Cardiac septum (tissue), 1 donor: ENCODE measurements at places on chromosomes 2 and 18. TPM values are rescaled to one million over a fixed set of nuclear protein-coding genes. Genes with fewer than 3 reads are reported as not detected.
A peak's percentile ranks its signal among the peaks of the same experiment; 100 is the strongest.

The NPC1 gene
- total RNA-seq: 16.0 TPM

The GPR75 gene
- total RNA-seq: 3.0 TPM

DNA sequence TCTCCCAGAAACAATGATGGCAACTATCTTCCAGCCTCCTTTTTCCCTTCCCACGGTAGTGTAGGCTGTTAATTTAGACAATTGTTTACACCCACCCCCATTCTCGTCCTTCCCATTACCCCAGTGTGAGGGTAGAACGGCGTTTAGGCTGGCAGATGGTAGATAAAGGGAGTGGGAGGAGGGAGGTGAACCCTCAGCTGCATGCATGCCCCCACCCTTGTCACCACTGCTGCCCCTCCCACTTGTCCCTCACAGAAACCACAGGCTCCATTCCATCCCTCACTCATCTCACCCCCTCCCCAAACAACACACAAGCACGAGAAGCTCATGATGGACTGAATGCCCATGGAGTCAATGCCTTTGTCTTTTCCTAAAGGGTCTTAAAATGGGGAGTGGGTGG lies 107.9 kb upstream of the PARD3B start:
- DNase-seq: no peak

DNA sequence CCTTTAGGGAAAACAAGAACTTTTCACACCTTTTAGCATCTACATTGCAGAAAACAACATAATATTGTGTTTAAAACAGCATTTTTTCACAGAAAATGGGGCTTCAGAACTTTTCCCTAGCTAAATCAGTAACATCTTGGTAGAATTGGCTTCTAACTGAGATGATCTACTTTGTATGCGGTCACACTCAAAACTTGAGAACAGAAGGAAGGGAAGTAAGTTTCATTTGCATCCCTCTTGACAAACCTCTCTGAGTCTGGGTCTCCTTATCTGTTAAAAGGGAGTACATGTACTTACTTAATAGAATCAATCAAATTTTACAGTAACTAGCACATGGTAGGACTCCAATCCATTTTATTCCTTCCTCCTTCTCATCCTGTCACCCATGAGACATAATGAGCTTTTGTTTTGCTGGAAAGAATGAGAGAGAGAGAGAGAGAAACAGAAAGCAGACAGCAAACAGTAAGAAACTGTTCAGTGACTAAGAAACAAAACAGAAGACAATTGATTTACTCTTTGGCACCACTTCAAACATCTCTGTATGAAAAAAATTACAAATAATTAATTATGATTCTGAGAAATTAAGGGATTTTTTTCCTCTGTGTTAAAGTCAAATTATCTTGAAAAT lies 387.3 kb downstream of the SATB2 start:
- DNase-seq: no peak

DNA sequence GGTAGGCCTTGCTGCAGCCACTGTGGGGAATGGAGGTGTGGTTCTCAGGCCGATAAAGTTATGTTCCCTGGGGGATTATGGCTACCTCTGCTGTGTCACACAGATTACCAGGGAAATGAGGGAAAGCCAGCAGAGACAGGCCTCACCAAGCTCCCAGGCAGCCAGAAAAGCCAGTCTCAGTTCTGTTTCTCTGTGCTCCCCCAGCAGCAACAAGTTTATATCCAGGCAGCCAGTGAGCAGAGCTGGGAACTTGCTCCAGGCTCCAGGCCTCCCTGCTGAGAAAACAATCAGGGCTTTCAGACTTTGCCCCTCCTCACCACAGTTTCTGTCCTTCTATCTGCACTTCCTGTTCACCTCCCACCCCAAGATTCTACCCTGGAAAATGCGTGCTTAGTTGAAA lies 596.6 kb upstream of the GYPC start:
- DNase-seq: no peak

DNA sequence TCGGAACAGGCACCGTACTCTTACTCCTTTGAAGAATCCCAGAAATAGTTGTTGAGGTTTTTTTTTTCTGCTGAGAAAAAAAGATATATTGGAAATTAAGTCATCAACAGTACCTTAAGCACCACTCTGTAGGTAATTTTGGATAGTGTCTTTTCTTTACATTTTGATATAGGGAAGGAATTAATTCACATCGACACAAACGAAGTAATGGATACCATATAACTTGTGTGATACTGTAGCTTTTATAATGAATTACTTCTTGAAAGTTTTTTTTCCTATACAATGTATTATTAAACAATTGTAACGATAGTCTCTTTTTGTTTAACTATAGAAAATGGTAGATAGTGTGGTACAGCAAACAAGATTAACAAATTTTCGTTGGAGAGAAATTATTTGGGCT lies 1.5 kb upstream of the IKZF2 start:
- no peak for DNase-seq

- peak; percentile 96 for DNase-seq
Observed at GRCh38 chr2:130355578-130356431, at the start of gene PTPN18. Gene PTPN18 (plus strand): TSS chr2:130356056. CDS start chr2:130356108, 52 bp downstream.

GRCh38 chr18:805755-806110 lies 6.3 kb downstream of the YES1 start:
- no peak for DNase-seq

The ACMSD gene
- not detected for total RNA-seq

The CD226 gene
- 2.4 TPM for total RNA-seq

The TNFAIP6 gene
- 4.9 TPM for total RNA-seq

- no peak for DNase-seq
Observed at GRCh38 chr2:71552861-71553301, 99.5 kb downstream of the DYSF start.

The UGT1A3 gene
- not detected for total RNA-seq

- no peak for DNase-seq
Observed at GRCh38 chr2:115739574-115739973, 1297.1 kb downstream of the DPP10 start.

The NT5C1B gene
- not detected for total RNA-seq

The MYO5B gene
- 5.2 TPM for total RNA-seq

GRCh38 chr2:154452906-154453493 lies 245.5 kb upstream of the KCNJ3 start:
- DNase-seq: no peak
